Stimulated activated naive CD8-positive, alpha-beta T cell treated with anti-CD3 and anti-CD28 coated beads, Interleukin-15, amount 100 ng/mL, for 72 hours (primary cell): ENCODE measurements at places on chromosomes 1 and 21.
A peak's percentile ranks its signal among the peaks of the same experiment; 100 is the strongest.

- no peak for DNase-seq
Measured at GRCh38 chr1:64493831-64494230, 23.9 kb downstream of the CACHD1 start.

- DNase-seq: peak; percentile 26
Measured at GRCh38 chr1:3695326-3696217, 43.3 kb downstream of the TP73 start.

- peak; percentile 73 for DNase-seq
Measured at GRCh38 chr1:205313563-205314308, 7.8 kb downstream of the NUAK2 start.

- no peak for DNase-seq
Measured at GRCh38 chr1:165355139-165355976, 1.2 kb downstream of the LMX1A start.

- DNase-seq: no peak
Measured at GRCh38 chr1:33784876-33785275, 79.0 kb upstream of the HMGB4 start.

DNA sequence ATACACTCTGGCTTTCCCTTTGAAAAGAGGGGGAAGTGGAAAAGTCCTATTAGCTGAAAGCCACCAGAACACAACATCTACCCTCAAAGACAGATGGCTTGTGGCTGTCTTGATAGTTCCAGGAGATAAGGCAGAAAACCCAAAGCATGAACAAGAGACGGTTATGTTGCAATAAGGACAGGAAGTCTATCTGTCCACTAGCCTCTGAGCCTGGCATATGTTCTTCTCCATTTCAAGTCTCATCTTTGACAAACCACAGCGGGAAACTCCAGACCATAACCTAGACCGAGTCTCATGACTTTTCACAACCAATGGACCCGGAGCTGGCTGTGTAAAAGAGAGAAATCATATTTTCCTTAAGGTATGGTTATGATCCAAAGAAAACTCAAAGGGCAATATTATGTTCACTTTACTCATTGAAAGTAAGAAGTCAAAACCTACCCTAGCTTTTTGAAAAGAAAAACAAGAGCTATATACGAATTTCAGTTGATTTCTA is 33.8 kb downstream of the DUSP10 start:
- DNase-seq: peak; percentile 79

DNA sequence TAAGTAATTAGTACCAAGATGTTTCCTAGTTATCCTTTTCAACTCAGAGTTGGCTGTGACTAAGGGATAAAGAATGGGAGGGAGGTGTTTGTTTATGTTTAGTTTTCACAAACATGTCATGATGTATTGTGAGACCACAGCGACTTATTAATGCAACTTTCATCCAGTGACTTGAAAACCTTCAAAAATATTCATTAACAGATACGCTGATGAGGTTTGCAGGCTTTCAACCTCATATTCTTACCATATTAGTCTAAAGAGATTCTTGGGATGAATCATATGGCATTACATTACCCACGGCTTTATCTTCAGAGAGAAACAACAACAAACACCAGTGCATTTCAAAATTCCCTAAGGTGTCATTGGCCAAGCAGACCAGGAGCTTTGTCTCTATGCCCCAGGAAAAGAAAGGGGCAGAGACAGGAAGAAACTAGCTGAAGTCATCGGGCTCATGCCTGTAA is 36.4 kb downstream of the PALMD start:
- DNase-seq: no peak
